Skeletal muscle cell (primary cell): ENCODE measurements at places on chromosomes 3 and 15.

GRCh38 chr3:172561897-172562640 is 38.8 kb upstream of the TNFSF10 start:
- DNase-seq = no peak

- no peak for DNase-seq
Measured at GRCh38 chr15:97177151-97177577, 783.3 kb upstream of the ARRDC4 start.

DNA sequence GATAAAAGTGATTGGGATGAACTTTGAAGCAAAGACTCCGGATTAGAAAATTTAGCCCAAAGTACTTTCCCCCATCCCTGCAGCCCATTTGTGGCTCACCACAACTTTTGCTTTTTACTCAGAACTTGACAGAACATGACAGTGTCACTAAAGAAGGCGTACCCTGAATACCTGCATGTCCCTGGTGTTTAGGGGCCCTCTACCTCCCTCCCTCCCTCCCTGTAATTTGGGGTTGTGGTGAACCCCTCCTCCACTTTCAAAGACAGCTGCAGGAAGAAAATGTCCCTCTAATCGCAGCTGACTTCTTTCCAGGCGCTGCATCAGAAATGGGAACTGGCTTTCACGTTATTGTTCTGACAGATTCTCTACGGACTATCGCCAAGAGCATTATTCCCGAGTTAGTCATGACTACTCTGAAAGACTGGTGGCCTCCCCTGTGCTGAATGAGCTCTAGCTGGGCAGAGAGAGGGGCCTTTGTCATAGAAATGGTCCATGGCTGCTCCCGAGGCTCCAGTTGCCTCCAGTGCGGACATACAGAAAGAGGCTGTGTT is 93.2 kb upstream of the ARHGEF3 start:
- DNase-seq = peak; percentile 34

DNA sequence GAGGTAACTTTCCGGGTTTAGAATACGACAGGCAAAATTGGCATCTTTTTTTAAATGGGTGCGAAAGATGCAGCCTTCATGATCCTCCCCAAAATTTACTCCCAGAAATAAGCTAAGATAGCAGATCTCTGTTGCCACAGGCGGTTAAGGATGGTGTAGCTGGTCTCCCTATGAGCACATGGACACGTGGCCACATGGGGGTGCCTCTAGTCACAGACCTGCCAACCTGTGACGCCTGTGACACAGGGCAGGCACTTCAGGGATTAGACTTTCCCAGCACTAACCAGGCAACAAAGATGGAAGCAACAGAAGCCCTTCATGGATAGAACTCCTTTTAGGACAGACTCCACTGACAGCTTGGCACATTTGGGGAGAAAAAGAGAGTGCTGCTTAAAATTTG is 320.3 kb downstream of the THSD4 start:
- no peak for DNase-seq

GRCh38 chr3:28042707-28043106 is 198.7 kb upstream of the CMC1 start:
- no peak for DNase-seq

DNA sequence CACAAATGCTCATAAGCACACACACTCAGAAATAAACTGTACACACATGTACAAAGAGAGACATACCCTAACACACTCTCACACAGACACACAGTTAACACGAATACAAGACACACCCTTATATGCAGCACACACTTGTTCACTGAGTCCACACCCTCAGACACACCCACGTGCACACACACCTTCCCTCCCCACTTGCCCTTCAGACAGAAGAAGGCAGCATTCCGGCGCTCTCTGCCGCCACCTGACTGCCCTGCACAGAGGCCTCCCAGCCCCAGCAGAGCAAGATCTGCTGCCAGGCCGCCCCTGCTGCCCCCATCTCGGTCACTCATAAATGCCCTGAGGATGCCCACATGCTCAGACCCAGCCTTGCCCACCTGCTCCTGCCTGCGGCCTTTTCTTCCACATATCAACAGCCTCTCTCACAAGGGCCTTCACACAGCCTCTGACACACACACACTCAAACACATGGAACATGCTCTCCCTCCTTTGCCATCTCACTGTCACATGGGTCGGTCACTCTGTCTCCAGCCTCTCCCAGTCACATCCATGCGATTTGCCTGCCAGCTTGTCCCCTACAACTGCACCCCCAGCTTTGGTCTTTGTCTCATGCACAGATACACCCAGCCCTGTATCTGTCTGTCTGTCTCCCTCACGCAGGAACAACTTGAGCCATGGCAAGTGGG is 71.1 kb downstream of the EPHB3 start:
- DNase-seq = no peak

DNA sequence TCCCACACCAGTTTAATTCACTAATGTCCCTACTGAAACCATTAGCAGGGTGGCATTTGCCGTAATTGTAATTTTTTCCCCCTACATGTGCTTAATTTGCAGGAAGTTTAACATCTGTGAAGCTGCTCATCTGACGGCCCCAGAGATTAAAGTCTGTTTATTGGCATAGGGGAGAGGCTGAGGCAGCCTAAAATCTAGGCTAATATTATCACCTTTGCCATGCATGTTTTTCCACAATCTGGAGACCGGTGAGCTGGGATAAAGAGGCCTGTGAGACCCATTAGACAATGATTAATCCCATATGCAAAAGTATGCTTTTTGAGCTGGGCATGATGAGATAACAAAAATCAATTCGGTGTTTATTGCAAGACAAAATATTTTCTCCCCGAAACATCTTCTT is 561.2 kb upstream of the ALCAM start:
- DNase-seq = no peak

DNA sequence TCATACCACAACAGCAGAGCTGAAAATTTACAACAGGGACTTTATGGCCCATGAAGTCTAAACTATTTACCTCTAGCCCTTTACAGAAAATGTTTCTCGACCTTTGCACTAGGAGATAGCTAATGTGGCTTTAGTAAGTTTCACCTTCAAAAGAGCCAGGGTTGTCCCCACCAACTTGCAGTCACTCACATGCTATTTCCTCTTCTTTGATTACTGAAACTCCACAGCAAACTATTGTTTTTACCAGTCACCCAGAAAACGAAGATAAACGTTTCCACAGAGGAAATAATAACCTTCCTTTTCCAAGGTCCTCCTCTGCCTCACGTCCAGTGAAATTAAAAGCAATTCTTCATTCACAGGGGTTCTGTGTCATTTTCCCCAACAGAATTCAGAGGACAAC is 48.2 kb downstream of the WWTR1 start:
- no peak for DNase-seq

GRCh38 chr3:188780193-188781147 is 391.3 kb upstream of the TPRG1 start:
- peak; percentile 73 for DNase-seq

GRCh38 chr15:80597076-80597475 is 98.0 kb upstream of the ABHD17C start:
- DNase-seq = no peak
